ENCODE measurements at places on chromosomes 6 and 20. TPM values are rescaled to one million over a fixed set of nuclear protein-coding genes. Genes with fewer than 3 reads are reported as not detected.

The SMOC2 gene
- 5.0 TPM for total RNA-seq

The TFAP2D gene
- not detected for total RNA-seq

The ULBP3 gene
- total RNA-seq = 3.2 TPM

The SLC26A8 gene
- total RNA-seq = under 0.01 TPM

The PHACTR1 gene
- total RNA-seq = 121 TPM

The TBCC gene
- 24.2 TPM for total RNA-seq

The BTN1A1 gene
- total RNA-seq = not detected

The FRK gene
- 3.1 TPM for total RNA-seq

The ANKRD66 gene
- not detected for total RNA-seq

The MCCD1 gene
- not detected for total RNA-seq

The LY6G6D gene
- total RNA-seq = not detected

The BTNL2 gene
- not detected for total RNA-seq

The GPX5 gene
- total RNA-seq = not detected

The CALHM6 gene
- not detected for total RNA-seq

The ADGB gene
- 5.9 TPM for total RNA-seq

The AFG1L gene
- 8.0 TPM for total RNA-seq

The TASP1 gene
- 14.3 TPM for total RNA-seq

The CTCFL gene
- total RNA-seq = not detected

The OR2H2 gene
- not detected for total RNA-seq

The CLPSL2 gene
- not detected for total RNA-seq

The CBLN4 gene
- not detected for total RNA-seq

The PRPF6 gene
- 63.5 TPM for total RNA-seq

The PNPLA1 gene
- 0.61 TPM for total RNA-seq

The C6orf47 gene
- total RNA-seq = 27.5 TPM

The OPRM1 gene
- not detected for total RNA-seq

The RBBP8NL gene
- 1.9 TPM for total RNA-seq

Data from upper lobe of left lung (tissue), 6 donors.